ENCODE measurements at places on chromosomes 16 and 17.

GRCh38 chr16:74202009-74202408 is 94.6 kb upstream of the PSMD7 start:
- no peak for DNase-seq

DNA sequence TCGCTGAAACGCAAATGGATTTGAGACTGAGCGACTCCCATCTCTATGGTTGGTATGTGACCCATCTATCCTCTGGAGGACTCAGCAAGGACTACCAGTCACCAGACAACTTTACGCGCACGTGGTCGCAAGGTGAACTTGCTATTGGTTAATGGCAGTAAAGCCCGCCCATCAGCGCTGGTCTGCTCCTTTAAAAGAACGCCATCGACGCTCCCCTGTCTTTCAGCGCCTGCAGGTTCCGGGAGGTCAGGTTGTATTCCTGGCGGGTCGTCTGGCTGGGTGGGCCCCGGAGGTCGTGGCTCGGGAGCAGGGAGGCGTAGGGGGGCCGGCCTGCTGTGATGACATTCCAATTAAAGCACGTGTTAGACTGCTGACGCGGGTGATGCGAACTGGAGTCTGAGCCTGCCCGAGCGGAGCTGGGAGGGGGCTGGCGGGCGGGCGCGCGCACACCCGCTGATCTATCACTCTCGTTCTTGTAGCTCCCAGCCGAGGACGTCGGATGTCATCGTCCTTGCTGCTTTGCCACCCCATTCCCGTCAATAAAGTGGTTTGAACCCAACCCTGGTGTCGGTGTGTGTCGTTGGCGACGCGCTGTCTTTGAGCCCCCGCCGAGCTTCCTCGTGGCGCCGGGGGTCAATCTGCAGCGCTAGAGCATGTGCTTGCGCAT is 15.9 kb upstream of the ERN1 start:
- DNase-seq, result peak; percentile 96

GRCh38 chr17:73343168-73343634 is 31.4 kb upstream of the CDC42EP4 start:
- no peak for DNase-seq

DNA sequence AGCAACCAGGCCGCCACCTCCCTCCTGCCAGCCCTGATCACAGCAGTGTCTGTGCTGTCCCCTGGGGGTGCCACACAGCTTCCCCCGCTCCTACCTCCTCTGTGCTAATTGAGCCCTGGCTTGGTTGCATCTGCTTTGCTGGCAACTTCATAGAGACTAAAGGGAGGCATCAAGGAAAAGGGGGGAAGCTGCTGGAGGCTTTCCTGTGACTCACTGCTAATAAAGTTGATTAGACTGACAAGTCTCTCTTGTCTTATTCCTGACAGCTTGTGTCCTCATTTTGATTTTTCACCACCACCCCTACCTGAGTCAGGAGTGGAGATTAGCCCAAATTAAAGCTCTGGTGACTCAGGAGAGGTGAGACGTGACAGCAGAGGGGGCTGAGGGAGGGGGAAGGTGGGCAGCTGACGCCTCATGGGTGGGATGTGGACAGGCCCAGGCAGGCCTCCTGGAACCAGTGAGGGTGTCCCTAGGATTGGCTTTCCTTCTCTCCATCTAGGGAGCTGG is 310.0 kb downstream of the CBLN1 start:
- DNase-seq, result no peak

DNA sequence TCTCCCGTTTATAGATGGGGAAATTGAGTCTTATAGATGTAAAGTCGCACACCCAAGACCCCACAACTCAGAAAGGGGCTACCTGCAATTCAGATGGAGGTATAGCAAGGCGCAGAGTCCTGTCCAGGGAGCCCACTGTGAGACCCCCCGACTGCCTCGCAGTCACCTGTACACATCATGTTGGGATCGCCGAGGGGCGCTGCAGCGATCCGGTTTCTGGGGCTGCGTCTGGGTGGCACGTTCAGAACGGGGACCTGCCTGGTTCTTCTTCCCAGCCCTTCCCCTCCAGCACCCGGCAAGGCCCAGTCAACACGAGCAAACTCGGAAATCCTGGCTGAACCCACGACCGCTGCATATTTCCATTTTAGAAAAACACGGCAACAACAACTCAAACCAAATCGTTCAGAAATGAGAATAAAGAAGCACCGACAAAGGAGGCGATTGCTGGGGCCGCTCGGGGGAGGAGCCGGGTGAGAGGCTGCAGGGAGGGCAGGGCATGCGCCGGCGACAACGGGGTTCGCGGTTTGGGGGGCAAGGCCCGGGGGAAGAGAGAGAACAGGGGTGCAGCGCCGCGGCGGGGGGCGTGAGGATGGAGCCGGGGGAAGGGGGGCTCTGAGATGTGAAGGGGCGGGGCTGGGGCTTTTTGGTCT is 643 bp downstream of the HSDL1 start:
- DNase-seq, result peak; percentile 25
